ENCODE measurements at places on chromosomes 6 and 20.

DNA sequence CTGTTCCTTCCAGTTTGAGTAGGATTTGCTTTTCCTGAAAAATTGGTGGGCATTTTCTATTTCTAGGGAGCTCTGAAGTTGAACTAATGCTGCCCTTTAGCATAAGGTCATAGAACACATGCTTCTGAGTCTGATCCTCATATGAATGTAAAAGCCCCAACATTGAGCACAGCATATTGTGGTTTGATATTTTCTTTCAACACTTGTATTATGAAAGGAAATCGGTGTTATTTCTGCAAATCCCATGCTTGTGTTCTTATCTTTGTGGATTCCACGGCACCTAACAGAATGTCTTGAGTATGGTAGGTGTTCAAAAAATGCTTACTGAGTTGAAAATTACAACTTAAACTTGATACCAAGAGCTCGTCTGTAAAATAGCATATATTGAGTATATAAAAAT, 85.8 kb downstream of the TRMT11 start:
- no peak for DNase-seq

GRCh38 chr6:117007659-117008058, 130.6 kb downstream of the RFX6 start:
- DNase-seq = no peak

DNA sequence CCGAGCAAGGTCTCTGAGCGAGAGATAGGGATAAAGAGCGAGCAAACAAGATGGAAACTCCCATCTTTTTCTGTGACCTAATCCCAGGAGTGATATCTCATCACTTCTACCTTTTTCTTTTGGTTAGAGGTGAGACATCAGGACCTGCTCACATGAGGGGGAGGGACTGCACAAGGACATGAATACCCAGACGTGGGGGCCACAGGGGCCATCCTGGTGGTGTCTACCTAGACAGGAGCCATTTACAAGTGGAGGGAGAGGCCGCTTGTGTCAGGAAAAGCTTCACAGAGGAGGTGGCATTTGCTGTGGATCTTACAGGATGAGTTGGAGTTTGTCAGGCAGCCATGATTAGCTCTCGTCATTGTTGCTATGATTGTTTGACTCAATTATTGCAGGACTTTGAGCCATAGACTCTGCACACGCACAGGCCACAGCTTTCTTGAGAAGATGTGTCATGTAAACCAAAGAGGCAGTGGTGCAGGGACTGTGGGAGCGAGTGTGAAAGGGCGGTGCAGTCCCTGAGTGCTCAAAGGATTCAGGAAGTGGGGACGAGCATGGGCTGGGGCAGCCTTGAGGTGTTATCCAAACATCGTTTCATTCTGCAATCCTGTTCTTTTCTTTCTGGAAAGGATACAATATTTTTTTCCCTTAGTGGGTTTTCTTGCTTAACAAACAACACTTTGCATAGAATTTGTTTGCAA, 7.7 kb downstream of the NPEPL1 start:
- no peak for DNase-seq

DNA sequence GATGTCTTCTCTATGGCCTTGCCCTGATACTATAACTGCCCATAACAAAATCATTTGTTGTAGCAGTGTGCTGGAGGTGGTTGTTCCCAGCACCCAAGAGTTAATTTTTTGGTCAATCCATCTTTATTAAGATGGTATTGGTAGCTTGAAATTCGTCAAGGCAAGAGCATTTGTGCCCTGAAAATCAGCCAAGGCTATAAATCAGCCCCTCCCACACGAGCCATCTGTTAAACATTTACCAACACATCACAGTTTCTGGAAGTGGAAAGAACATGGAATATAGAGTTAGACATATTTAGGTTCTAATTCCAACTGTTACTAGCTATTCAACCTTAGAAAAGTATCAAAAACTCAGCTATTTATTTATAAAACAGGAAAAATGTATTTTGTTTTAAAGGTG, 888.4 kb upstream of the GJE1 start:
- DNase-seq = no peak

- DNase-seq = no peak
Observed at GRCh38 chr6:36499918-36500317, 47.4 kb downstream of the STK38 start.

DNA sequence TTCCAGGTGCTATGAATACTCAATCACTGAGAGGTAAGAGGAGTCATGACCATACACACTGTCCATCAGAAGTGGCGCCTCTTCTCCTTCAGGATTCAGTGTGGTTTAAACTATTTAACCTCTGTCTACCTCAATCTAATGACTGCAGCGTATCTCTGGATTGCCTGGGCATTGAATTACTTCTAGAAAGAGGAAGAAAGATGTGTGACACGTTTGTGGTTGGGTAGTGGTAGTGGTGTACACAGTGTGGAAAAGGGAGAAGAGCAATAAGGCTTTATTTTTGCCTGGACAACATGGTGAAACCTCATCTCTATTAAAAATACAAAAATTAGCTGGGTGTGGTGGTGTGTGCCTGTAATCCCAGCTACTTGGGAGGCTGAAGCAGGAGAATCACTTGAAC, 38.0 kb upstream of the ECHDC1 start:
- no peak for DNase-seq

GRCh38 chr6:41546866-41547798, 951 bp downstream of the FOXP4 start:
- no peak for DNase-seq
